ENCODE measurements at places on chromosomes 5 and 9. TPM values are rescaled to one million over a fixed set of nuclear protein-coding genes. Genes with fewer than 3 reads are reported as not detected.

SPINK6 gene
- not detected for total RNA-seq

GRCh38 chr9:121656941-121657470 is 5.6 kb downstream of the DAB2IP start:
- no peaks in the 10 kb centered on the region for H3K27me3 ChIP-seq
- no peak overlapping the region for H3K4me3 ChIP-seq
- H3K27ac ChIP-seq = no peak overlapping the region
- H3K36me3 ChIP-seq = no peaks in the 10 kb centered on the region
- no peak for DNase-seq

DNA sequence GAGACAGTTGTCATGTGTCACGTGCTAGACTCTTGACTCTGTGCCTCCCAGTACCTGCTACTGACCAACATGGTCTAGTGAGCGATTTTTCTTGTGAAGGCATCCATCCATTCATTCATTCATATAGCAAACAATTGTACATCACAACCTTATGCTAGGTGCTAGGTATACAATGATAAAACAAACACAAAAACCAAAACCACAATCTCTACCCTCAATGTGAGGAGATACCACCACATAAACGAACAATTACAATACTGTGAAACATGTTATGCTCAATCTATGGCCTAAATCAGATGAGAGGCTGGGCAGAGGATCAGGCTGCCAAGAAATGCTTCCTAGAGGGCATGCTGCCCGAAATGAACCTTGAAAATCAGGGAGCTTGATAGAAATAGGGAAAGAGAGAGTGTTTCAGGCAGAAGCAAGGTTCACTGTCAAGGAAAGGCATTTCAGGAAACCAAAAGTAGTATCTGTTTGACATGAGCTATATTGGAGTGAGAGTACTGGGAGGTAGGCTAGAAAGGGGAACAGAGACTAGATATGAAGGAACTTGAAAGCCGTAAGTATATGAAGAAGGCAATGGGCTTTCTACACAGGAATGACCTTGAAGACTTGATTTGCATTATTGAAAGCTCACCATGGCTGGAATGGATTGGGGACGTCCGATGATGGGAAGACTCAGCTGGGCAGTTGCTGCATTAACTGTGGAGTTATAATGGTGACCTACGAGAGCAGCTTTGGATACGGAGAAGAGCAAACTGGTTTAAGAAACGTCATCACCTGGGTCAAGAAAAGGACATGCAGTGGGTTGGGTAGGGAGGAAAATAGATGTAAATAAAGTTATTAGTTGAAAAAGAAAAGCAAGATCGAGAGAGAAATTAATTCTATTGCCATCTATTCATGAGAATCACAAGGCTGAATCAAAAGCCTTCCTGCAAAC is 90.1 kb downstream of the THBS4 start:
- no peak overlapping the region for H3K27ac ChIP-seq
- no peak overlapping the region for H3K4me3 ChIP-seq
- H3K4me1 ChIP-seq = 0 out of 2 replicates have a peak, but pooled peaks cover 6% of the 10 kb centered on the region
- H3K27me3 ChIP-seq = no peaks in the 10 kb centered on the region
- no peaks in the 10 kb centered on the region for H3K36me3 ChIP-seq
- DNase-seq = no peak

- H3K4me1 ChIP-seq = no peaks in the 10 kb centered on the region
- H3K4me3 ChIP-seq = no peak overlapping the region
- H3K27me3 ChIP-seq = no peaks in the 10 kb centered on the region
- H3K36me3 ChIP-seq = no peaks in the 10 kb centered on the region
Observed at GRCh38 chr9:77417566-77417965, 230.6 kb downstream of the GNA14 start.
